Stimulated activated CD8-positive, alpha-beta memory T cell treated with anti-CD3 and anti-CD28 coated beads, Interleukin-7, amount 100 ng/mL, for 4 hours (primary cell): ENCODE measurements at places on chromosomes 3 and 15.

DNA sequence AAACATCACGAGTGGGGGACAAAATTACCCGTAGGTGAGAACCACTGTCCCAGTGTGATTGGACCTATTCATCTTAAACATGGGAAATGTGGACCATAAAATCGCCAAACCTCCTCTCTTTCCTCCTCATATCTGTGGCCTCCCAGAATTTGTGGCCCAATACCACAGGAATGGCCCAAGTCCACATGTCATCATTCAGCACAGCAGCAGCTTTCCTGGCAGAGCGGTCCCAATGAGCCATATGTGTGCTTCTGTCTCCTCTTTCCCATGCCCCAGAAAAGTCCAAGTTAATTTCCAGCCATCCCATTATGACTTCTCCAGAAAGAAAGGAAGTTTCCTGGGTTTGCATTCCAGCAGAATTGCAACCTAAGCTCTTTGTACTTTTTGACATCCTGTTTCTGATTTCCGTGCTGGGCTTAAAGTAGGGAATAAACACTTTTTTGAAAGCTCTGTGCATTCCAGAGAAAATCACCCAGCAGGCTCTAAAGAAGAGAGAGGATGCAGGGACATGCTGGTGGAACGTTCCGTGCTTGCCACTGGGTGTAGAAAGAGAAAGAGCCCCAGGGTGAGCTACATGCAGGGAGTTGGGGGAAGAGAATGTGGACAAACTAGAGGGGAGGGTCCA, 259.4 kb upstream of the PROK2 start:
- no peak for DNase-seq

DNA sequence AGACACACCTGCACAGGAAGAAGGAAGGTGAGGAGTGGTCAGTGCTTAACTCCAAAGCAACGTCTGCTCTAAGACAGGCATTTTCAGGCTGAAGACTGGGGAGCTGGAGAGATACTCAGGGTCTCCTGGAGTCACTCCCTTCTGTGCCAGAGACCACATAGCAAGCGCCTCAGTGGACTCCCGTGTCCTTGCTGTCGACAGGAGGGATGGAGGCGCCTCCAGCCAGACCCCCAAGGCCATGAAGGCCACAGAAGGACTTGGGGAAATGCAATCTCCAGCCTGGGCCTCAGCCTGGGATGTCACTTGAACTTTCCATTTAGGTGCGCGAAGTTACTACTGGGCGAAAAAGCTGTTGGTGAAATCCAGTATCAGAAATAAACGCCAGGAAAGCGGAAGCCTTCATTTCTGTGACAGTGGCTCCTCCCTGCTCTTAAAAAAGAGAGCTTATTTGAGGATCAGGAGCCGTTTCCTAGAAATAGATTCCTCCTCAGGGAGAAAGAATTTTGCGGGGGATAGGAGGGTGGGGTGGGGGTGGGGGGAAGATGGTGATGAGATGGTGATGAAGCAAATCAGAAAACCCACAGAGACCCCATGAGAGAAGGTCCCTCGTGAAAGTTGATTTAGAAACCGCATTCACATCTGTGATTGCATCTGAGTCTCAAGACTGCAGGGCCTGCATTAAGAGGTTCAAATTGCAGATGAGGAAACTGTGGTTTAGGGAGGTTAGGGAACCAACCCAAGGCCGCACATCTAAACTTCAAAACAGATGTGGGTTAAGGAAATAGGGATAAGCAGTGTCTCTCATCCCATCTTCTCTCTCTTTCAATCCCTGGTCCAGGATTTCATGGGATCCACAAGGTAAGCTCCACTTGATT, 78.8 kb downstream of the ATP2B2 start:
- no peak for DNase-seq

DNA sequence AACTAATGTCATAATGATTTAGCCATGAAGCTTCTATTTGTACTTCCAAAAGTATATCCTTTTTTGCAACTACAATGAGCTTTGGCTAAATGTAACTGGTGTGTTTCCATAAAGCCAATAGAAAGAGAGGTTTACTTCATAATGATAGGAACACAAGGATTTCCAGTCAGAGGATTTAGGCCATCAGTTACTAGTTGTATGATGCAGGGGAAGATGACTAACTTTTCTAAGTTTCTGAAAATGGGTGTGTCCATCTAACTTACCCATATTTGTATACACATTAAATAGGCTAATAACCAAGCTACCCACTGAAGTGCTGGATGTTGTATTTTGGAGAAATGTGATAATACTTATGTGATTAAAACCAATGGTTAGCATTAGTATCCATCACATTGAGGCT, 55.7 kb downstream of the SLC4A7 start:
- DNase-seq: no peak

GRCh38 chr3:11719406-11720303, 75.9 kb upstream of the VGLL4 start:
- peak; percentile 60 for DNase-seq

- DNase-seq: no peak
Measured at GRCh38 chr15:44145495-44145894, 49.6 kb downstream of the FRMD5 start.

- DNase-seq: no peak
Measured at GRCh38 chr3:130627143-130627855, 110.3 kb downstream of the COL6A6 start.

DNA sequence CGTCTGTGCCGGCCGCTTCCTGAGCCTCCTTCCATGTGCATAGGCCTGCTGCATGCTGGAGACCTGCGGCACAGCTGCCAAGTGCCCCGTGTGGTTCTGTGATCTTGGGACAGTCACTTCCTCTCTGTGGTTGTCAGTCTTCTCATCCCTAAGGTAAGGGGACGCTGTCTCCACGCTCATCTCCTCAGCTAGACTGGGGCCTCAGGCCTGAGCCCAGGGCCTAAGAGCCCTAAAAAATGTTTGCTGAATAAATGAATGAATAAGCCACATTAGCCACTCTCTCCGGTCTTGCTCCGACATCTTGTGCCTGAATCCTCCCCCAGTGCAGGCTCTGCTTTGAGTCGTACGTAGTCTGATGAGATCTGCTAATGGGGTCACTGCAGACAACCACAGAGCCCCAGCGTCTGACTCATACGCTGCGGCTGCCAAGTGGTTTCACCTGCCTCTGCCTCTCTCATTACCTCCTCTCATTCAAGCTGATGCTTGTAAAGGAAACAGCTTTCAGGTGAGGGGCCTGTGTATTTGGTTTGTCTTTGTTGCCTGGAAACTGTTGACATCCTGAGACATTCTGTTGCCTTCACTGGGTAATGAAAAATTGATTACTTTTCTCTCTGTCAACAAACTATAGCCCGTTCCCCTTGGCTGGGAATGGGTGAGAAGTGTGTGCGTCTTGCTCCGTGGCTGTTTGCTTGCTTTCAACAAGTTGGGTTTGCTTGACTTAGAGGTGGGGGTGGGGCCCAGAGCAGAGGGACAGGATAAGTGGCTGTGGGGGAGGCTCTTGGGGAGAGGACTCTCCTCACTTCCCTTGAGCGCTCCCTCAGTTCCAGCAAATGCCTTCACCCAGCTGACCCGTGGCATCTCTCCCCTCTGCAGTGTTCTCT, 15.9 kb downstream of the RPLP1 start:
- peak; percentile 76 for DNase-seq

GRCh38 chr15:63554337-63554927, 42.8 kb upstream of the FBXL22 start:
- no peak for DNase-seq

GRCh38 chr15:89857673-89858072, 36.1 kb downstream of the AP3S2 start:
- DNase-seq: no peak

DNA sequence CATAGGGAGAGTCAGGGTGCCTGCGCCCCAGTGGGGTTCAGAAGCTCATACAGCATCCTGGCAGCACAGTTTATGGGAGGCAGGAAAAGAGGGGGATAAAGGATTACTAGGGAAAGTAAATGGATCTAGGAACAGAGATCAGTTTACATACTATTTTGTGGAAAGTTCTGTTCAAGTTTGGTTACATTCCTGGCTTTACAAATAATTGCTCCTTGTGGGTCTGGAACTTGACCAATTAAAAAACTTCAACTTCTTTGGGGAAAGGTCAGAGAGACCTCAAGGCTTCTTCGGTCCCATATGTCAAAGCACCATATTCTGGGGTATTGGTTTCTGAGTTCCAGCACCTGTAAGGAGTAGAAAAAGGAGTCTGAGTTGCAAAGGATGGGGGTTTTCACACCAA, 64.1 kb downstream of the ZDHHC19 start:
- DNase-seq: no peak

GRCh38 chr3:46931631-46932331, 44.8 kb downstream of the CCDC12 start:
- DNase-seq: no peak

GRCh38 chr3:65265942-65266590, 578.3 kb upstream of the ADAMTS9 start:
- DNase-seq: no peak

DNA sequence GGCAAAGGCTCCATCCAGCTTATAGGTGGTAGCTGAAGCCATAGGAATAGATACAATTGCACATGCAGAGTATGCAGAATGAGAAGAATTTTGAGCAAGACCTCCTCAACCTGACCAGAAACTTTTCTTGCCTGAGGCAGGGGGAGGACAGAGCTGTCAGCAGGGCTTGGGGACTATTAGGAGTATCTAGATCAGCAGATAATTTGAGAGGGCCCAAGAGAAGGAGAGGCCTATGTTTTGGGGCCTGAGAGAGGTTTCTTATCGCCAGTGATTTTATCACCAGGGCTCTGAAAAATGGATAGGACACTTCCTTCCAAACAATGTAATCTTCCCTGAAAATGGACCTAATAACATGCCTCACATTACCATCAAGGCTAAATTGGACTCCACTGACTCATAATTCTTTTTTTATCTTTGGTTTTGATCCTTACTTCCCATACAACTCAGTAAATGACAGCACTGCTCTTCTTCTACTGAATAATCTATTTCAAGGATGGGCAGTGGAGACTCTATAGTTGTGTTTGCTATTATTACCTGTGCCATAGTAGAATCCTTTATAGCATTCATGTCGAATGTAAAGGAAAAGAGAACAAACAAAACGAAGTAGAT, 15.8 kb upstream of the RAMAC start:
- no peak for DNase-seq

DNA sequence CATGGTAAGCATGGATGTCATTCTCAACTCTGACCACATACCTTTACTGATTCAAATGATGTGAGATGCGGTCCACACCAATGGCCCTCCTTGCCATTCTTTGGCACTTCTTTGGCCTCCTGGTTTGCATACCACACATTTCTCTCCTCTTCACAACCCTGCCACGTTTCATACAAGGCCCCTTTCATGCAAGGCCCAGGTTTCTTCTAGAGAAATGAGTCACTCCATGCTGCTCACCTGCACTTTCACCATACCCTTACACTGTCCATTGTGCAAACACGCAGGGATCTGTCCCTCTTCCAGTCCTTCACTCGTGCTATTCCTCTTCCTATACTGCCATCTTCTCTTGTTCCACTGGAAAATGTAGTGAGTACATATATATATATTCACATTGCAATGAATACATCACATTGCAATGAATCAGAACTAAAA, 24.4 kb upstream of the SLC24A5 start:
- no peak for DNase-seq

DNA sequence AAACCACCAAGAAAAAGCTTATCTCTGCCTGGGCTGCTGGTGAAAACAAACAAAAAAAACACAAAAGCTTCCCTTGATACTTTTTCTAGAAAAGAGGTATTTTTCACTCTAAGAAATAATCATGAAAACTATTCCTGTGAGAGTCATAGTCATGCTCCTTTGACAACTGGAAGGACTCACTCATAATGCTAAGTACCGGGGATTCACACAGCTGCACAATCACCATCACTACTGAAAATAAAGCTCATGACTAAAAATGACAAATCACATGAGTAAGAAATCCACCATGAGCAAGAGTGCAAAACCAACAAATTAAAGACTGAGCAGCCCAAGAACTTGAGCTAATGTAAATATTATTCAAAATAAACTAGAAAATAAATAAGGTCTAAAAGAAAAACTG, 10.6 kb upstream of the POU1F1 start:
- DNase-seq: no peak

DNA sequence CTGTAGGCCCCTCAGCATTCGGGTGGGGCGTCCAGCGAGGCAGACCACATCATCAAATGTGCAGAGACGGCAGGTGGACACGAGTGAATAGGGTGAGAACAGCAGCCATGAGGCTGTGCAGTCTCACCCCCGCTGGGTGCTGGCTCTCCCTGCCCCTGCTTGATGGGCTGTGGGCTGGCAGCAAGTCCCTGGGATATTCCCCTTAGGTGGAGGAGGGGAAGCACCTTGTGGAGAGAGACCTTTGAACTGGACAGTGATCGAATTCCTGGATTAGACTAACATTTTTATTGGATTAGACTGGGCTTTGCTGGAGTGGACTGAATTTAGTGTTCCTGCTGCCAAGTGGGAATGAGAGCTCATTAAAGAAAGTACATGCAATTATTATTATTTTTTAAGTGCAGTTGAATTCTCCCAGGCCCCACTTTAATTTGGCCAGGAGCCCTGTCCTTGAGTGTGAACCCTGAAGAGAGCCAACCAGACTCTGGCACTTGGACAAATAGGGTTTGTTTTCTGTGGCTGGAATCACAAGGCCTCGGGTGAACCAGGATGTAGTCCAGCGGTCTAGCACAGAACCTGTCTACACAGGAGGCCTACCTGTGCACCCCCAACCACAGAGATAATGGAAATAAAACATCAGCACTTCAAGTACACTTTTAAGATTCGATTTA, 193.1 kb downstream of the ABHD5 start:
- DNase-seq: no peak

- no peak for DNase-seq
Measured at GRCh38 chr3:52432225-52432624, 12.7 kb downstream of the SEMA3G start.

GRCh38 chr3:109952924-109953323, 615.6 kb upstream of the DPPA4 start:
- no peak for DNase-seq

DNA sequence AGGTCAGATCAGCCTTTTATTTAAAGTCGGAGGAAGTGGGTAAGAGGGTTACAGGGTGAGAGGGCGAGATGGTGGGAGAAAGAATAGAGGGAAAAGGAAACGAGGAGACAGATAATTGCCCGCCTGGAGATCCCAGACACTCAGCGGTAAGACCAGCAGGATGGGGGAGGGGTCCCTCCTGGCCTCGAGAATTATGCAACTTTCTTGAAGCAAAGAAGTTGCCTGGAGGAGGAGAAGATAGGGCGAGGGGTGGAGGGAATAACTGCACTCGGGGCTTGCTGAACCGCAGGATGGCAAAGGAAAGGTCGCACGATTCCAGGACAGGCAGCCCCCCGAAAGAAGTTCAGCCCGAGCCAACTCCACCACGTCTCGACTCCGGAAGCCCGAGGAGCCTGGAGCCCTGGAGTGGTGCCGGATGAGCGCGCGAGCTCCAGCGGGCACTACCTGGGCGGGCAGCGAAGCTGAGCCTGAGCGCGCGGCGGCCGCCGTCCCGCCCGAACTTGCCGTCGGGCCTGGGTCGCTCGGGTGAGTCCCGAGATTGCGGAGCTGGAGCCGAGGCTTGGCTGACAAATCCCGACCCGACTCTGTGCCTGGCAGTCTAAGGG, 402 bp downstream of the WWTR1 start:
- no peak for DNase-seq

GRCh38 chr3:129651435-129652202, 45.1 kb upstream of the PLXND1 start:
- DNase-seq: no peak
